ENCODE measurements at places on chromosomes 16 and 17. TPM values are rescaled to one million over a fixed set of nuclear protein-coding genes. Genes with fewer than 3 reads are reported as not detected.

- no peak for DNase-seq
Measured at GRCh38 chr17:19904924-19905323, 37.2 kb upstream of the ULK2 start.

The DERL2 gene
- 45.9 TPM for total RNA-seq

DNA sequence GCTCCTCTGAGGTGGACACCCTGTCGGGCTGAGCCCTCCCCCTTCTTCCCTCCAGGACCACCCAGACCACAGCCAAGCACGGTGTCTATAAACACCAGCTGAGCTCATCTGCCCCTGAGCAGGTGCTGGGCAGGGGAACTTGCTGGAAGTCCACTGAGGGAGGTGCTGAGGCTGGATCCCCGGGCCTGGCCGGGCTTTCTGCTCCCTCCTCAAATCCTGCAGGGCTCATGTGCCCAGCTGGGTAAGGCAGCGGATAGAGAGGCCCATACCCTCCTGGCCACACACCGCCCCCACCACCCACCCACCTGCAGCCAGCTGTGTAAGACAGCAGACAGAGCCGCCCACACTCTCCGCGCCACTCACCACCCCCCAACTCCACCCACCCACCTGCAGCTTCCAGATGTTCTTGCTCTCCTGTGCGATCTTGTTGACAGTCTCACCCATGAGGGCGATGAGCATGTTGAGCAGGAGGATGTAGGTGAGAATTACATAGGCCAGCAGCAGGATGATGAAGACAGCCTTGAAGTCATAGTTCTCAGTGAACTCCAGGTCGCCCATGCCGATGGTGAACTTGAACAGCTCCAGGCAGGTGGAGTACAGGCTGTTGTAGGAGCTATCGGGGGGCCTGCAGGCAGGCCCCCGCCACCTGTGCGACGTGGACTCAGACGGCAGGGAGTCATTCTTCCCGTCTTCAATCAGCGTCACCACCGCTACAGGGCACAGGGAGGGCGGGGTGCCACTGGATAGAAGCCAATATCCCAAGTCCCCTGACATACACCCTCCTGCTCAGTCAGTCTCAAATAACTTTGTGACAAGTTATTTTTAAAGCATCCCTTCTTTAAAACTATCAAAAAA, 15.9 kb upstream of the TRPV3 start:
- DNase-seq = no peak

The RFFL gene
- 14.1 TPM for total RNA-seq

GRCh38 chr16:66802159-66802558, 775 bp upstream of the TERB1 start:
- no peak for DNase-seq

DNA sequence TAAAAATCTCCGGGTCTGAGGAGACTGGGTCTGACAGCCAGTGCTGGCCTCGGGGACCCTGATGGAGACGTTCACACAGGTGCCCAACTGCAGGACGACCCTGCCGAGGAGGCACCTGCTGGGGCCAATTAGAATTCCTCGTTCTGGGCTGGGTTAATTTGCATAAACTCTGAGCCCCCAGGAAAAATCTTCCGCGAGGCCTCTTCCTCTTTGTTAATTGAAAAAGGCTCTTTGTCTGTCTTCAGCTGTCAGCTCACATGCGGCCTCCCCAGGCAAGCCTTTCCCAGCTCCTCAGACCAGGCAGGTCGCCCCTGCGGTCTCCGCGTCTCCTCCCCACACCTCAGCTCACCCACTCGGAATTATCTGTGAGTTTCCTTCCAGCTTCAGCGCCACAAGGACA, 400.2 kb downstream of the SEC14L1 start:
- no peak for DNase-seq

The COX6A2 gene
- total RNA-seq = not detected

The PAQR4 gene
- total RNA-seq = 15.2 TPM

- DNase-seq = no peak
Measured at GRCh38 chr16:69483611-69484010, 59.2 kb downstream of the CYB5B start.

- DNase-seq = no peak
Measured at GRCh38 chr16:27638833-27639560, 89.1 kb downstream of the KATNIP start.

GRCh38 chr16:65658349-65658748, 536.5 kb upstream of the CDH11 start:
- DNase-seq = peak; percentile 64

The ST6GALNAC1 gene
- not detected for total RNA-seq

The TMEM220 gene
- 9.0 TPM for total RNA-seq

The C17orf78 gene
- not detected for total RNA-seq

- no peak for DNase-seq
Measured at GRCh38 chr17:37160944-37161343, 212.2 kb downstream of the AATF start.

DNA sequence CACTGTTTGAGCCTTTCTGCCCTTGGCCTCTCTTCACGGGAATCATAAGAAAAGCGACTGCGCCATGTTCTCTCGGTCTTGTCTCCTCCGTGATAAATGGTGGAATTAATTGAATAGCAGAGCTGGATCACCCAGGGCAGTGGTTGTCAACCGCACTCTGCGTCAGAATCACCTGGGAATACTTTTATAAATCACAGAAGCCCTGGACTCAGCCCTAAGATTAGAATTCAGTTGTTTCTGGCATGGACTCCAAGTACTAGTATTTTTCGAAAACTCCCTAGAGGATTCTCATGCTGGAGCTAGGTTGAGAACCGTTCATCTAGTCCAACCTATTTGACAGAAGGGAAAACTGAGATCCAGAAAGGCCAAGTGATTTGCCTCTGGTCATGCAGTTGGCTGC, 64.1 kb downstream of the SPACA3 start:
- no peak for DNase-seq

- DNase-seq = no peak
Measured at GRCh38 chr17:80839511-80839941, 152.1 kb upstream of the CHMP6 start.

GRCh38 chr17:2797637-2798036, 1.4 kb downstream of the RAP1GAP2 start:
- no peak for DNase-seq

The ITGA2B gene
- 0.14 TPM for total RNA-seq

The MT3 gene
- total RNA-seq = not detected

GRCh38 chr17:31811101-31811500, 47.9 kb downstream of the COPRS start:
- no peak for DNase-seq

- no peak for DNase-seq
Measured at GRCh38 chr17:15432807-15433611, 34.4 kb downstream of the CDRT4 start.

The SLC7A6 gene
- 12.1 TPM for total RNA-seq

The RNF157 gene
- 6.0 TPM for total RNA-seq

DNA sequence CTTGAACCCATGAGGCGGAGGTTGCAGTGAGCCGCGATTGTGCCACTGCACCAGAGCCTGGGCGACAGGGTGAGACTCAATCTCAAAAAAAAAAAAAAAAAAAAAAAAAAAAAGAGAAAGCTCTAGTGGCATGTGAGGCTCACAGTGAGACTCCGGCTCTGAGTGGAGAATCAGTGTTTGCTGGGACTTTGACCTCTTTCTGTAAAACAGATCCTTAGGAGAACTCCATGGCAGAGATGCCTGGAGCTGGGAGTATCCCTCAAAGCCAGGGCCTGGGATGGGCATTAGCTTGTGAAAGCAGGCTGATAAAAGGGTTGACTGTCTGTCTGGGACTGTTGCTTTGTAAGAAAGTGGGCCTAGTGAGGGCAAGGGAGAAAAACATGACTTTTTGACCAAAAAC, 46.4 kb downstream of the ZNF207 start:
- no peak for DNase-seq

- no peak for DNase-seq
Measured at GRCh38 chr16:65119901-65120401, 1.9 kb downstream of the CDH11 start.

GRCh38 chr16:35298460-35299243, 1839.2 kb downstream of the TP53TG3F start:
- DNase-seq = no peak

GRCh38 chr17:78240839-78241238, 9.4 kb downstream of the TMEM235 start:
- DNase-seq = no peak

DNA sequence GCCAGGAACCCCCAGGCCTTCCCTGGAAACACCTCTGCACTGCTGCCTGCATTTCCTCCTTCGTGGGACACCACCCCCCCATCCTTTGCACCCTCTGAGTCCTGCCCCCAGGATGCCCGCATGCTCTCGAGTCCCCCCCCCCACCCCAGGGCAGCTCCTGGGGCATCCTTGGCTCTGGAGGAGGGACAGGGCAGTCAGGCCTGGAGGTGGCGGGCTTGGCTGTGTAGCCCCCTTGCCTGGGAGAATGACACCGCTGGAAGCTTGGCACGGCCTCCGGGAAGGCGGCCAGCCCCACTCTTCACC, 98.9 kb upstream of the GSE1 start:
- no peak for DNase-seq

DNA sequence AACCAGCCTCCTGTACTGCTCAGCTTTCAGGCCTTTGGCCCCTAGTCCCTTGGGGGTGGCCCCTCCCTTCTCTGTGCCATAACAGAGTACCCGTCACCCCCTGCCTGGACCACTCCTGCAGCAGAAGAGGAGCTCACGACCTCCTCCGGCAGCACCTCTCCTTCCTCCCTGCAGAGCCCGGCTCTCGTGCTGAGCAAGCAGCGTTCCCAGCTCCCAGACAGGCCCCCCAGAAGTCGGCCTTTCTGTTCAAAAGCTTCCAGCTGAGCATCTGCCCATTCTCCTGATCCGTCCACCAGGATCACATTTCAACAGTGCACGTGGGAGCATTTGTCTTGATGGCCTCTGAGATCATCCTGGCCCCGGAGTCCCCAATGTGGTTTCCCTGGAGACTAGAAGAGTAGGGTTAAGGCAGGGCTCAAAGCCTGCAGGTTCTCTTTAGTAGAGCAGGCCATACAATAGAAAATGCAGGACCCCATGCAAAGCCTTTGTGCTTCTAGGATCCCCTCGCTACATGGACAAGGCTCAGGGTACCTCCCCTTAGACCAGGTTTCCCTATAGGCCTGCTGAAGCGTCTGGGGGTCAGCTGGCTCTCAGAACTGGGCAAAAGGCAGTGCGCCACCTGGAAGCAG, 35.6 kb downstream of the NLRC3 start:
- DNase-seq = no peak

DNA sequence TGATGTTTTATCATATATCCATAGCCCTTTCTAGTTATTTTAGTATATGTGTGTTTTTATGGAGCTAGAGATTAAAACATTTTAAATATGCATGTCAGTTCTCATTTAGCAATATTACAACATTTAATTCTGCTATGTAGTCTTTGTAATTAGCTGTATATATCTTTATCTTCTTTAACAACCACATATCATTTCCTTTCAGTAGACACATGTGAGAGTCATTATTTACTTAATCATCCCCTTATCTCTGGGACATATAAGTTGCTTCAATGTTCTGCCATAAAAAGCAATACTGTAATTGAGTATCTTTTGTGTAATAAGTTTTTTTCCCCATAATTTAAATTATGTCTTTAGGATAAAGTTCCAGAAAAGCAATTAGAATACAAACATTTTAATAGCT, 52.0 kb upstream of the CLEC3A start:
- DNase-seq = no peak

DNA sequence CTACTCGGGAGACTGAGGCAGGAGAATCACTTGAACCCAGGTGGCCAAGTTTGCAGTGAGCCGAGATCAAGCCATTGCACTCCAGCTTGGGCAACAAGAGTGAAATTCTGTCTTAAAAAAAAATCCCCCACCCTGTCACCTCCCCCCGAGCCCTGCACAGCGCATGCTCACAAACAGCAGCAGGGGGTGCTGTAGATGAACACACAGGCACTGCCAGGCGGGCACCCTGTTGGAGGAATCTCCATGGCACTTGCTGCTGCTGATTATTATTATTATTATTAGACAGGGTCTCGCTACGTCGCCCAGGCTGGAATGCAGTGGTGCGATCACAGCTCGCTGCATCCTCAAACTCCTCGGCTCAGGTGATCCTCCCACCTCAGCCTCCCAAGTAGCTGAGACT, 24.6 kb downstream of the FZD2 start:
- DNase-seq = no peak

DNA sequence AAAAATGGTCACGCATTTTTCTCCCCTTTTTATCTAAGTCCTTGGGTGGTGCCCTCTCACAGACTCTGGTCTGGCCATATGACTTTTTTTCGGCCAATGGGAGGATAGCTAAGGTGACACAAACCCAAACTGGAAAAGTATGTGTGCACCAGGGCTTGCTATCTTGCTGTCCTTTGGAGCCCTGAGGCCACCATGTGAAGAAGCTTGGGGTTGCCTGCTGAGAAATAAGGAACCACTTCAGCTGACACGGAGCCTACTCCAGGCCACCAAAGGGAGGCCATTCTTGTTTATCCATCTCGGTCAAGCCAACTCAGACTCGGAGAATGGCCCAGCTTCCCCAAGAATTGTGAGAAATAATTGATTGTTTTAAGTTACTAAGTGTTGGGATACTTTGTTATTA, 111.4 kb upstream of the ZFHX3 start:
- DNase-seq = no peak

The DPEP3 gene
- total RNA-seq = not detected

The CCDC43 gene
- 22.7 TPM for total RNA-seq

GRCh38 chr17:66829883-66830282, 5.0 kb upstream of the CACNG5 start:
- DNase-seq = no peak

GRCh38 chr16:21023509-21024202, 123.1 kb downstream of the LYRM1 start:
- DNase-seq = no peak

GRCh38 chr17:51997723-51998122, 160.8 kb downstream of the CA10 start:
- no peak for DNase-seq

DNA sequence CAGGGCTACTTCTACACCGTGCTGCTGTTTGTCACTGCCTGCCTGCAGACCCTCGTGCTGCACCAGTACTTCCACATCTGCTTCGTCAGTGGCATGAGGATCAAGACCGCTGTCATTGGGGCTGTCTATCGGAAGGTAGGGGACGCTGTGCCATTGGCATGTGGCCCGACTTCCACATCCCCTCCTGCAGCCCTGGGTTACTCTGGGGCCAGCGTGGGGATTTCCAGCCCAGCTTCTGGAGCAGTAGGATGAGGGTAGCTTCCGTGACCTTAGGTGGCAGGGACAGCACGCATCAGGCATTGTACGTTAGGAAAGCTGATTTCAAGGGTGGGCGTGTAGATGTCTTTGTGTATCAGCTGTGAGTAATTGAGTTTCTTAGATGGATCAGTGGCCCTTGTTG, 96.5 kb downstream of the ABCC1 start:
- no peak for DNase-seq
